ENCODE measurements at places on chromosomes 7 and 10.

DNA sequence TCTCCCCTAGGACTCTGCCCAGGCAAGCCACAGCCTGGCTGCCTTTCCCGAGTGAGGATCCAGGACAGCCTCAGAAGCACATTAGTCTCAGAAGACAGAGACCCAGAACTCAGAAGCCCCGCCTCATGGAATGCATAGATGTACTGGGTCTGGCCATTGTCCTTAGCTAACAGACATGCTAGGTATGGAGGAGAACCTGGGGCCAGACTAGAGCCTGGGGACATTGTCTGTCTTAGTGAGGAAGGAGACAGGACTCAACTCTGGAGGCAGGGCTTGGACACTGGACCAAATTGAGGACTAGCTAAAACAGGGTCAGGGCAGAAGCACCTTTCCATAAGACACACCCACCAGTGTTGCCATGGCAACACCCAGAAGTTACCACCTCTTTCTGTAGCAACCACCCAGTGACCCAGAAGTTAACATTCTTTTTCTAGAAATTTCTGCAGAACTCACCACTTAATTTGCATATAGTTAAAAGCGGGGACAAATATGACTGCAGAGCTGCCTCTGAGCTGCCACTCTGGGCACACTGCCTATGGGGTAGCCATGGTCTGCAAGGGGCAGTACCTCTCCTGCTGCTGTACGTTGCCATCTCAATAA lies 27.5 kb downstream of the TLX1 start:
- no peak for DNase-seq

GRCh38 chr7:109579901-109580300 lies 1010.2 kb downstream of the DNAJB9 start:
- no peak for DNase-seq

- no peak for DNase-seq
Observed at GRCh38 chr10:70598857-70599295, 3.7 kb downstream of the PRF1 start.

- DNase-seq = no peak
Observed at GRCh38 chr10:70465278-70465677, 13.3 kb upstream of the PALD1 start.

- no peak for DNase-seq
Observed at GRCh38 chr7:39741942-39742623, 118.7 kb downstream of the RALA start.

- no peak for DNase-seq
Observed at GRCh38 chr10:83367036-83367435, 772.3 kb upstream of the GHITM start.

DNA sequence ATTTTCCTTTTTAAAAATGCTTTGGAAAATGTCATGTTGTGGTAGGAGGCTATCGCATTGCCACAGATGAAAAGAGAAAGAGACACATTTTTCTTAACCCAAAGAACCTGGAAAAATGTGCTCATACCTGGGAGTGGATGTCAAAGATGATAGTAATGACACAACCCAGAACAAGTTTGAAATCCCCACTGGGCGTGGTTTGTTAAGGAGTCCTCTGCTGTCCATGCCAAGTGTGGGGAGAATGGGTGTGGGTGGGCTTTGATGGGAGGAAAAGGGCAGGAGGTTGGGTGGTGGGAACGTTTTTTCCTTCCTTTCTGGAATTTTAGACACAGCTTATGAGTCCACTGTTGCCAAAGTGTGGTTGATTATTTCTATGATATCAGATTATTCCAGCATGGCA lies 10.9 kb downstream of the OPTN start:
- DNase-seq = no peak

DNA sequence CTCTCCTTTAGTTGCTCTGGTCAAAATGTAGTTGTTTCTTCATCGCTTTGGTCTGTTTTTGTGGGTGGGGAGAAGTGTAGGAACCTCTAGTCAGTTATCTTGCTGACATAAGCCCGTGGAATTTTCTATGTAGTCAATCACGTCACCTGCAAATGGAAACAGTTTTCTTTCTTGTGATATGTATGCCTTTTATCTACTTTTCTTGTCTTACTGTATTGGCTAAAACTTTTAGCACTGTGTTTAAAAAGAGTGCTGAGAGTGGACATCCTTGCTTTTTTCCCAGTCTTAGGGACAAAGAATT lies 42.3 kb downstream of the AKR1E2 start:
- DNase-seq = no peak

- DNase-seq = no peak
Observed at GRCh38 chr10:34081948-34082347, 733.1 kb downstream of the PARD3 start.

DNA sequence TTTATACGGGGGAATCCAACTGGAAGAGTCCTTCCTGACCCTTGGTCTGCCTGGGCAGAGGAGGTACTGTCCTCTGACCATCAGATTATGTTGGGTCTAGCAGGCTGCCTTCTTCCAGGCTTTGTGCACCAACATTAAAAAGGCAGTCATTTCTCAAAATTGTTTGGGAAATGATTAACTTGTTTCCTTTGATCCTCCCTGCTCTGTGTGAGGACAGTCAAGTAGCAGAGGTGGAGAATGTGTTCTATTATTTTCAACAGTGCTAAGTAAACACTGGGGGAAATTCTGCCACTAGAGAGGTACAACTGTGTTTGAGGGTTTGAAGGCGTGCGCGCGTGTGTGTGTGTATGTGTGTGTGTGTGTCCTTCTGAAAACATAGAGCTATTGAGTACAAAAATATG lies 20.6 kb downstream of the ACSL5 start:
- no peak for DNase-seq

DNA sequence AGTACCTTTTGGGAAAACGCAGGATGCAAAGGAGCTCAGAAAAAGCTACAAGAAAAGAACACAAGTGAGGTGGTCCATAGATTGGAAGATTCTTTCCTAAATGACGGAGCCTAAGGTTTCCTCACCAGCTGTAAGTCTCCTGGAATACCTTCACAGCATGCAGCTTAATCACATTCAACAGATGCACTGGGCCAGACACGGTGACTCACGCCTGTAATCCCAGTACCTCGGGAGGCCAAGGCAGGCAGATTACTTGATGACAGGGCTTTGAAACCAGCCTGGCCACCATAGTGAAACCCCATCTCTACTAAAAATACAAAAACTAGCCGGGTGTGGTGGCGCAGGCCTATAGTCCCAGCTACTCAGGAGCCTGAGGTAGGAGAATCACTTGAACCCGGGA lies 228.7 kb downstream of the FRMD4A start:
- DNase-seq = no peak

DNA sequence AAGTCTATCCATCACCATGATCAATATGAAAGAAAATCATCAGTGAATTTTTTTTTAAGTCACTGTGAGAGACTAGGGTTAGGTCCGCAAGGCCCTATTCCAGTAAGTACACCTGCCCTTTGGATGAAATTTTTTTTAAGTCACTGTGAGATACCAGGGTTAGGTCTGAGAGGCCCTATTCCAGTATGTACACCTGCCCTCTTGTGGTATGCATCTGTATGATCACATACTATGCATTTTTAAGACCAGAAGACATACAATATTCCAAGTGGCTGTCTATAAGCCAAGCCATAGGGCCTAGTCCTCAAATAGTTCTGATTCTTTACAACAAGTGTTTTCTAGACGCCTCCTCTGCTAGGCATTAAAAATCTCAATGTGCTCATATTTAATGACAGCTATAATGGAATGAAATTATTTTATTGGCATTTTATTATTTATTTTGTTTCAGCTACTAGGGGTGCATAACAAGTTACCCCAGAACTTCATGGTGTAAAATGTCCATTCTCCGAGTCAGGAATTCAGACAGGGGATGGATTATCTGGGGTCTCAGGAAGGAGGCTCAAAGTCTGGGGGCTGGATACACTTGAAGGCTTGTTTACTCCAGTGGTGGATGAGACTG lies 53.1 kb downstream of the TEX36 start:
- no peak for DNase-seq

DNA sequence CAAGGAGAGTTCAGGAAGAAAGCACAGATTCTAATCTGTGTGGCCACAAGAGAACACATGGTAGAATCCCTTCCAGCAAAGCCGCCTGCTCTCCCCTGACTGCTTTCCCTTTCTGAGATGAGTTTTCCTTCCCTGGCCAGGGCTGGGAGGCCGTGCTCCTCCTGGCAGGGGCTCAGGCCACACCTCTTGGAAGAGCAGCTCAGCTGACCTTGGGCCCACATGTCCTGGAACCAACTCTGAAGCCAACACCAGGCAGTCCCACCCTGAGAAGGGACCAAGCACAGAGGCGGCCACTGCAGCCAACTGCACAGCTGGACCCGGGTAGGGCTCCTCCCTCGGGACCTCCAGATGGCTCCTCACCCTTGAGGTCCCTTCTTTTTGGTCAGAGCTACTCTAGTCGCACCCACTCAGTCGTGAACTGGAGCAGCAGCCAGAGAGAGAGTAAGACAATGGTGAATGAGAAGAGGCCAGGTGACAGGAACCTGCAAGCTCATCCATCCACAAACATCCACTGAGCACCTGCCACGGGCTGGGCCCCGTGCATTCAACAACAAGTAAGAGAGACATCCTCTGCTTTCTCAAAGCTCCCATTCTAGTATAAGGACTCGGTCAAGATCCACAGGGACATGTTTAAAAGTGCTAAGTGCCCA lies 40.3 kb downstream of the FAM53B start:
- no peak for DNase-seq

- no peak for DNase-seq
Observed at GRCh38 chr10:25627606-25628005, 306.4 kb upstream of the MYO3A start.

DNA sequence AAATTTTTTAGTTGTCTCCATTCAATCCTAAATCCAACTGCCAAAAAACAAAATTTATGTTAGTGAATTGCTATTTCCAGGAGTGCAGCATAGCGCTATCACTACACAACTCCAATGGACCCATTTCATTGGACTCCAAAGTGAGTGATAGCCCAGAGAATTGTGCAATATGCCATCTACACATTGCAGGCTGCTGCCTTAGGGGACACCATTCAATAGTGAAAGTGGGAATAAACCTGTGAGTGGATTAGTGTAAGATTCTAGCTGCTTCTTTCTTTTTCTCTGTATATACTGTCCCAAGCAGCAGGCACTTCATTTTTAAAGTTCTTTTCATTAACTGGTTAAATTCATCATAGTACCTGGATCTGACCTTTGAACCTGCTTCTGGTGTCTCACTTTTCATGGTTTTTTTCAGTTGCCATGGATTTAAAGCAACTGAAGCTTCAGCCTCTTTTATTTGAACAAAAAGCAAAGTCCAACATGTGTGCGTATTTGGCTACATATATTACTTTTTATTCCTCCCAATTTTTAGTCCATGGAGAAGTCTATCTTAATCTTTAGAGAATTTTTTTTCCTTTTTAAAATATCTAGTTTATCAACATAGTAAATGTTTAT lies 97.3 kb downstream of the DGKB start:
- no peak for DNase-seq

- DNase-seq = no peak
Observed at GRCh38 chr7:20197837-20198236, 19.3 kb downstream of the MACC1 start.

DNA sequence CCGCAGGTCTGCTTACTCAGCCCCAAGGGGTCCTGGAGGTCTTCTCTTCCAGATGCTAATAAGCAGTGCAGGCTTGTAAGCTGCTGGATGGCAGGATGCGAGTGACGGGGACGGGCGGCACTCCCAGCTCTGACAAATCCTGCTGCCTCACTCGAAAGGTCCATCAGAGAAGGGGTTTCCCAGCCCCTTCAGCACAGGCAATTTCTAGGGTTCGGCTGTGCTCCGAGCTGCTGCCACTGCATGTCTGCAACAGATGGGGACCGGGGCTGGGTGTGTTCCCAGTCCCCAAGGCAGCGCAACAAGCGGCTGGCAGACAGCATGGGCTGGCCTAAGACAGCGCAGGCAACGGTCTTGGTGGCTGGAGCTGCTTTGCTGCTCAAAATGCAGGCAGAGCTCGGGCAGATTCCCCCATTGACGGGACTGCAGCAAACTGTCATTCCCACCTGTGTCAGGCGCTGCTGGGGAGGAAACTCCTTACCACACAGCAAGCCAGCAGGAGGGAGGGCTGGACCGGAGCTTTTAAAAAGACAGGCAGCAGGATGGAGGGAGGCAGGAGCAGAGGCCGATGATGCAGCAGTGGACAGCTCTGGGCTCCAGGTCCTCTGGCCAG lies 62.4 kb downstream of the PRKAG2 start:
- no peak for DNase-seq

GRCh38 chr10:29240986-29241660 lies 47.7 kb upstream of the LYZL1 start:
- DNase-seq = no peak
